Esophagus squamous epithelium (tissue), 5 donors: ENCODE measurements at places on chromosomes 2 and 18.

- DNase-seq, result peak; percentile 2
Measured at GRCh38 chr18:24397131-24397693, 412 bp downstream of the OSBPL1A start.

GRCh38 chr18:62071071-62071470 lies 115.8 kb downstream of the PIGN start:
- no peak for DNase-seq

GRCh38 chr2:88131201-88131998 lies 3.5 kb upstream of the FABP1 start:
- DNase-seq, result no peak

- DNase-seq, result no peak
Measured at GRCh38 chr2:135993421-135993820, 8.0 kb upstream of the DARS1 start.

- no peak for DNase-seq
Measured at GRCh38 chr18:8253944-8254343, 355.3 kb upstream of the RAB12 start.

DNA sequence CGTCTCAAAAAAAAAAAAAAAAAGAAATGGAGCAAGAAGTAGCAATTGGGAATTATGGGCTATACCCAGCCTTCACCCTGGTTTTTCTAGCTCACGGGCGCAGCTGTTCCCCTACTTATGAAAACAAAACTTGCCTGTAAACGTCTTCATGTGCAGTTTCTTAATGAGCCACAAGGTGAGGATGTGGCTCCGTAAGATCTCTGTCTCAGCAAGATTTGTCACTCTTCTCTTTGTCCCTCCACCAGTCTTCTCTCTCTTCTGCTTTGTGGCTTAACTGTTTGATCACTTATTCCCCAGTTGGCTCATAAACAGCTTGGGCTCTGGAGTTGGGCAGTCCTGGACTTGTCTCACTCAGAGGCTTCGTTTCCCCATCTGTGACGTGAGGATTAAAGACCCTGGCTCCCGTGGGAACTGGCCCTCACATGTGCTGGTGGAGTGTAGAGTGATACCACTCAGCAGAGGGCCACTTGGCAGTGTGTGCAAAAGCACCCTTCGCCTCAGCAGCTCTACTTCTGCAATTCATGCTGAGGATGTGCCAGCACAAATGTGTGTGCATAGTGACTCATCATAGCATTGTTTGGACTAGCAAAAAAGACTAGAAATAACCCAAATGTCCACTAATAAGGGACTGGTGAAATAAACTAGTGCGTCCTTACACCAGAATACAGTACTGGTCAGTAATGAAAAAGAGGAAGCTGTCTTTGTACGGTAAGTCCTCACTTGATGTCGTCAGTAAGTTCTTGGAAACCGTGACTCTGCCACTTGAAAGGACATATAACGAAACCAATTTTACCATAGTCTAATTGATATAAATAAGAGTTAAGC lies 8.7 kb downstream of the CEP68 start:
- peak; percentile 19 for DNase-seq

DNA sequence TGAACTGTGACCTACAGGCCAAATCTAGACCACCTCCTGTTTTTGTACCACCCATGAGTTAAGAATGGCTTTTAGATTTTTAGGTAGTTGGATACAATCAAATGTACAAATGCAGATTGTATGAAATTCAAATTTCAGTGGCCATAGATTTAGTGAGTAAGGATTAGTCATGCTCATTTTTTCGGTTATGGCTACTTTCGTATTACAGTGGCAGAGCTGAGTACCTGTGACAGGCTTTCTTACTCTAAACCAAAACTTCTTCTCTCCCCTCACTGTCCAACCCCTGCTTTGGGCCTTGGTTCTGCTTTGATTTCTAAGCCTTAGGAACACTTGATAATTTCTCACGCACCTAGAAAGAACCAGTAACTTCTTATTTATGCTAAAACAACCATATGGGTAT lies 82.1 kb downstream of the CDC42EP3 start:
- no peak for DNase-seq

DNA sequence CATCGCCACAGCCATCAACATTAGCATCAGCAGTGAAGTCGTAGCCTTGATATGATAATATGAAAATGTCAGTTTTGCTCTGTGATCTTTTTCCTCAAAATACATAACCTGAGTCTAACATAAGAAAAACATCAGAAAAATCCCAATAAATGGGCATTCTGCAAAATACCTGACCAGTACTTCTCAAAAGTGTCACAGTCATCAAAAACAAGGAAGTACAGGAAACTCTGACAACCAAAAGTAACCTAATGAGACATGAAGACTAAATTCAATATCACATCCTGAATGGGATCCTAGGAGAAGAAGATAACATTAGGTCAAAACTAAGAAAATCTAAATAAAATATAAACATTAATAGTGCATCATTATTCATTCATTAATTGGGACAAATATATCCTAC lies 1731.0 kb downstream of the SUCLG1 start:
- no peak for DNase-seq

- DNase-seq, result no peak
Measured at GRCh38 chr2:137155356-137156104, 390.2 kb downstream of the THSD7B start.

GRCh38 chr18:58861861-58862301 lies 2.8 kb upstream of the ZNF532 start:
- no peak for DNase-seq

DNA sequence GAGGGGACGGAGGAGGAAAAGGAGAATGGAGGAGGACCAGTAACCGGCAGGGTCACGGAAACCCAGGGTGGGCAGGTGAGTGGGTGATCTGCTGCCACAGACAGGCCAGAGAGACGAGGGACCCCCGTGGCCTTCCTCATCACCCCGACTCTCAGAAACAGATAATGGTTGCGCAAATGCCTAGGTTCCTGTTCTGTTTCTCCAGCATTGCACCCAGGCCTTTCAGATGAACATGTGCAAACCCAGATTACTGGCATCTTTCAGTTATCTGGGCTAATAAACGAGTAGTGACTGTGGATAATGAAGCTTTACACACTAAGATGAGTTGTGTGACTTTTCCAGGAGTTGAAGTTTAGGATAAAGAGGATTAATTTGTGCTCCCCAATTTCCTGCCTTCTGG lies 46.5 kb downstream of the TET3 start:
- DNase-seq, result no peak

DNA sequence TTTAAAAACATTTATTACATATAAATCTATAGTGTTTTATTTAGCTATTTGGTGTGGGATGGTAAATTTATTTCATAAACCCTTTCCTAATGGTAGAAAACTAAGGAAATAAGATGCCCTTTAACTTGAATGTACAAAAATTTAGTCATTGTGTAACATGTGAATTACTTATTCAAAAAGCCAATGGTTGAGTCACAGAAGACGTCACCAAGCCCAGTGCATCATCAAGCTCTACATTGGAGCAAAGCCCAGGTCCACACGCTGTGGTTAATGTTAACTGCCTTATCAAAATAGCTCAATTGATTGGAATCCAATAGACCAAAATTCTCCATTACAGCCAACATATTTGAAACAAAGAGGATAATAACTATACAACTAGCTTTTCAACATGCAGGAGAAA lies 145.5 kb upstream of the LYPD1 start:
- DNase-seq, result no peak

GRCh38 chr2:219086196-219086595 lies 25.5 kb upstream of the IHH start:
- no peak for DNase-seq

GRCh38 chr2:70094171-70094977 lies 7.1 kb downstream of the PCBP1 start:
- no peak for DNase-seq

GRCh38 chr2:236748801-236749200 lies 179.2 kb downstream of the ACKR3 start:
- DNase-seq, result no peak

DNA sequence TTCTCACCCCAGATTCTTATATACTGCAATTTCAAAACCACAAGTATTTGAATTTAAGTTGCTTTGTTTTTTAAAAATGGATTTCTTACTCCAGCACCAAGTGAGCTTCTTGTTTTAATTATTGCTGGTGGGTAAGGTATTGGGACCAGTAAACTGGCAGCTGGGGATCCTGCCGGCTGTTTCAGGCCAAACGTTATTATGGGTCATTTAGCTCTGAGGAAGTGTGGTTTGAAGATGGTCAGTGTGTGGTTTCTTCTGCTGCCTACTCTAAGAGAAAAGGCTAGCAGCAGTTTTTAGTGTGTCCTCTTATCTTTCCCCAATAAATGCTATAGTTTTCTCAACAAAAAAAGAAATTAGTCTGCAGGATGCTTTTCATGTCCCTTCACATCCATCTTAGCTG lies 30.6 kb downstream of the CFAP221 start:
- DNase-seq, result no peak

GRCh38 chr2:119158563-119159347 lies at the start of gene C1QL2:
TSS of gene C1QL2 (minus strand) at chr2:119158751. CDS start at chr2:119158269, 482 bp downstream.
- no peak for DNase-seq

- no peak for DNase-seq
Measured at GRCh38 chr2:194301946-194302345, 1355.1 kb upstream of the SLC39A10 start.

DNA sequence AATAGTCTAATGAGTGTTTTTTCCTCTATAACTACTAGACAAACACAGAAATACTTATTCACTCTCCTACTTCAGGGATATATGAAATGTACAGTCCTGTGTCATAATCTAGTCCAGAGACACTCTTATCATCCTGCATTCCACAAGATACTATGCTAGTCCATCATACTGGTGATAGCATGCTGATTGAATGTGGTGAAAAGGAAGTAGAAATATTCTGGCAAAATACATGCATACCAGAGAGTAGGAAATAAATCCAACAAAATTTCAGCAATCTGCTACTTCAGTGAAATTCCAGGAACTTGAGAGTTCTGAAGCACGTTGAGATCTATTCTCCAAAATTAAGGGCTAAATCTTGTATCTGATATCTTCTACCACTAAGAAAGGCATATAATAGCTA lies 353.9 kb downstream of the PID1 start:
- DNase-seq, result no peak

GRCh38 chr2:191264647-191265081 lies 19.5 kb downstream of the MYO1B start:
- no peak for DNase-seq

- DNase-seq, result no peak
Measured at GRCh38 chr2:25483607-25484266, 142.0 kb upstream of the DNMT3A start.

GRCh38 chr2:30354621-30355020 lies 92.4 kb upstream of the LCLAT1 start:
- no peak for DNase-seq

DNA sequence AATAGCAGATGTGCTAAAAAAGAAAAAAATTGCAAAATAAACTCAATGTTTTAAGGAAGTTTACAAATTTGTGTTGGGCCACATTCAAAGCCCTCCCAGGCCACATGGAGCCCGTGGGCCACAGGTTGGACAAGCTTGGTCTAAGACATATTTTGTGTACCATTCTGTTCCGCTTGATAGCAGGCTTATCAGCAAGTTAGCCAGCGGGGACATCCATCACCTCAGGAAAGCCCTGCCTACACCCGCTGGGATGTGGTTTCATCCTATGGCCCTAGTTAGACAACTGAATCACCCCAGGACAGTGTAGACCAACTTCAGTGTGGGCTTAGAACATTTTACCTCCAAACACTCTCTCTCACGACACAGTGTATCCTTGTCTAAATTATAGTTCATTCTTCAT lies 32.6 kb downstream of the CD8B2 start:
- DNase-seq, result no peak

GRCh38 chr18:53796040-53796729 lies 428.3 kb downstream of the MBD2 start:
- no peak for DNase-seq

GRCh38 chr2:42510191-42510590 lies 16.4 kb upstream of the KCNG3 start:
- no peak for DNase-seq

- DNase-seq, result no peak
Measured at GRCh38 chr2:44748-45341, 1.5 kb downstream of the FAM110C start.

DNA sequence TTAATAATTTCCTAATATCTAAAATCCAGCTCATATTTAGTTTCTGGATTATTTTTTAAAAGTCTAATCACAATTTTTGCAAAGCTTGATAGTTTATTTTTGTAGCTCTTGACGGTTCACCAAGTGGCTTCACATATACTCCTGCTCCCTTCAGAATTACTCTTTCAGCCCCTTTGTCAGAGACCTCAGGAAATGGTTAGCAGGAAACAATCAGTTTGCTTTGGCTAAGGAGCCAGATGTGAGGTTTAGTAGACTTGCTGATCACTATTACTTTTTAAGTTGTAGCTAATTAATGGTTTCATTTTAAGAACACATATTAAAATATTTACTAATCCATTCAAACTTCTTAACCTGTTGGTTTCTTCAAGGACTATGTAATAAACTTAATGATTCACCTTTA lies 2.3 kb downstream of the RBBP8 start:
- DNase-seq, result no peak

- no peak for DNase-seq
Measured at GRCh38 chr2:27162151-27163121, 13.6 kb downstream of the TCF23 start.
